ENCODE measurements at places on chromosomes 16 and 17.

- DNase-seq: no peak
Observed at GRCh38 chr17:79813297-79814126, 16.6 kb upstream of the CBX8 start.

GRCh38 chr16:86576591-86577313 is 1.6 kb upstream of the FOXL1 start:
- DNase-seq: no peak

DNA sequence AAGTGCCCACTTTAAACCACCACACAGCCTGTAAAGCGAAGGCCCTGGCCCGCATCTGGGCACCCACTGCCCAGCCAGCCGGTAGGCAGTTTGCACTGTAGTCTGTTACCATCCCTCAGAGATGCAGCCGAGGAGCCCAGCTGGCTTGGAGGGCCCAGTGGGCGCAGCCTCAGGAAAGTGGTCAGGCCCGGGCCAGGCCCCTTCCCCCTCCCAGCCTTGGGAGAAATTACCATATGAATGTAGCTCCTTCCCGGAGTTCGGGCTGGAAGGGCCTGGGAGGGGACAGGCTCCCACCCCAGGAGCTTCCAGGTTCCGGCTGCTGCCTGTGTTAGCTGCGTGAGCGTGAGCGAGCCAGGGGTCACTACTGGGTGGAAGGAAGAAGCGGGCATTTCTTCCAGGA is 325.4 kb downstream of the SEC14L1 start:
- DNase-seq: no peak

DNA sequence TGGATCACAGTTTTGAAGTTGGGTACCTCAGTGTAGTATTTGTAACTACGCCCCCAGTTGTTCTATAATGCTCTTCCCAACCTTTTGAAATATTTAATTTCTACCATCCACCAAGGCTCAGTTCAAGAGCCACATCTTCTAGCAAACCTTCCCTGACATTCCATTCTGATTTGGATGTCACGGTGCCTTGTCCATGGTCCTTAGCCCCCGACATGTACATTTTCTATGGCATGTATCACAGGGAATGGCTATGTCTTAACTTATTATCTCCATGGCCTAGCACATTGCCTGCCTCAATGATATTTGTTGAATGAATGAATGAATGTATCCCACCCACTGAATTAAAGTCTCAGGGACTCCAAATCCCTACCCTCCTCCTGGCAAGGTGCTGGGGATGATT is 6.4 kb upstream of the KRT28 start:
- DNase-seq: no peak

DNA sequence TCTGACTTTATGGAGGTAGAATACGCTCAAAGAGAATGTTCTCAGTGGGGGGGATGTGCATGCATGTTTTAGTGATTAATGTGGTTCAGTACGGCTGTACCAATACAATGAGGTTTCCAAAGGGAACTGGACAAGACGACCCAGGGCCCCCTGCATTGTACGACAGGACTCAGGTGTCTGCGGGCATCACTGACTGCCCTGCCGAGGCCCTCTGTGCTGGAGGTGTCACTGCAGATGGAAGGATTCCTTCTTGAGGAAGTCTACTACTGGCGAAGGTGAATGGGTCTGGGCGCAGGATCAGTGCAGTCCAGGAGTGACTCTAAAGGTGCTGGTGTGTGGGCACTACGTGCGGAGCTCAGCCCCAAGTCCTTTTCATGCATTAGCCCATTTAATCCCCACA is 3.5 kb upstream of the LGALS9 start:
- no peak for DNase-seq

DNA sequence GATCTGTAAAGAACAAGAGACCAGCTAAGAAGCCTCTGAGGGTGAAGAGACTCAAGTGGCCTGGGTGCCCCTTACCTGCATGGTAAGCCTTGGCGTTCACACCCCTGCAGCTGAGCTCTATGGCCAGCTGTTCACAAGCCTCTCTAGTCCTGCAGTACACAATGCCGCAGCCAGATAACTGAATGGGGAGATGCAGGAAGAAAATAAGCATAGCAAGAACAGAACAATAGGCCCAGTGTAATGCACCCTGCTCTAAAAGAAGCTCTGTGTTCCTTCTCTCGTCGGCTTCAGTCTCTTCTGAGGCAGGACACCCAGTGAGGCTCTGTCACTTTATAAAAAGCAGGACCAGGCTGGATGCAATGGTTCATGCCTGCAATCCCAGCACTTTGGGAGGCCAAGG is 5.4 kb downstream of the RECQL5 start:
- no peak for DNase-seq

DNA sequence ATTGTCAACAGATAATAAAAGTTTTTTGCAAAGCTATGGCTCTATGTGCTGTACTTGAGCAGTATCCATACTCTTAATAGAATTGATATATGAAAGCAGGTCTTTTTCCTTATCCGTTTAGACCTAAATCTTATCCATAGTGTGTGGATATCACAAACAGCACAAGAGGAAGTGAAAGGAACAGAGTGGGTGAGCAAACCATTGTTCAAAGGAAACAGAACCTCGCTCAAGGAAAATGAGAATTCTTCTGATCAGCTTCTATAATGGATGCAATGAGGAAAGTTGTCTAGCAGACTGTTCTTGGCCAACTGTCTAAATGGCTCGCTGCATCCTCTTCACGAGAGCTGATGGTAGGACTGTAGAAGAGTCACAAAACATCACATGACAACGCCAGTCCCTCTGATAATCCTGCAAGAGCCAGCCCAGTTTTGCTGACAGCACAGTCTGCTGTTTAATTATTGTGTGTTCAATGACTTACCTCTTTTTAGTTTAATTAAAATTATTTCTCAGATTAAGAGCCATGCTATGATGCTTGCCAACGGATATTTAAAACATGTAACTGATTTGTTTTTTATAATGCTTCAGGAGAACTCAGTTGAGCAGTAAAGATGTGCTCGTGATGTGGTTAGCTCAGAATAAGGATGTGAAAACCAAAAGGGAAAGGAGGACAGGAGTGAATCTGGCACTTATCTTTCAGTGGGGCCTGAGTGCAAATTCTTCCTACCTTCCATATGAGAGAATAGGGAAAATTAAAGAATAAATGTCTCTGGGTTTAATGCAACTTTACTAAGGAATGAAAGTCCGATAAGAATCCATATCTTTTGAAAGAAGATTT is 38.5 kb downstream of the WWOX start:
- DNase-seq: no peak

DNA sequence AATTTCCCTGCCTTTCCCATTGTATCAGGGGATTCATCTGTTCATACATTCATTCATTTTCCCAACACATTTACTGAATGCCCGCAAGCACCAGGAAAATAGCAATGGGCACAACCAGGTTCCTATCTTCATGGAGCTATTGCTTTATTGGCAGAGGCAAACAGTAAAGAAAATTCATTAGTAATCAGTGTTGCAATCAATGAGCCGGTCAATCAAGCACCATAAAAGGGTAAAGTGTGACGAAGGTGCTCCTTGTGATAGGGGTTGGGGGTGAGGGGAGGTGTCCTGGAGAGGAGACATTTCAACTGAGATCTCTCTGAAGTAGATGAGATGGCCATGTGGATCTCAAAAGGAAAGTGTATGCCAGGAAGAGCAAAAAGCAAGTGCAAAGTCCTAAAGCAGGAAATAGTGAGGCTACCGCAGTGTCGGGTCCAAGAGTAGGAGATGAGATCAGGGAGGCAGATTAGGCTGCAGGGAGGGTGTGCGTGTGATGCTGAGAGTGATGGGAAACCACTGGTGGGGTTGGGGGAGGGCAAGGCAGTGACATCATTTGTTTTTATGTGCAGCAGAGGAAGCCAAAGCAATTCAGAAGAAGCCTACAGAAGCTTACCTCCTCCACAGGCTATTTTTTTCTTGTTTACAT is 28.4 kb downstream of the CDH13 start:
- no peak for DNase-seq

GRCh38 chr17:79164913-79165695 is 90.5 kb downstream of the ENGASE start:
- no peak for DNase-seq

GRCh38 chr16:11687601-11688519 is 19.6 kb downstream of the SNN start:
- DNase-seq: no peak

GRCh38 chr16:27976990-27977389 is 86.5 kb downstream of the GSG1L start:
- no peak for DNase-seq

DNA sequence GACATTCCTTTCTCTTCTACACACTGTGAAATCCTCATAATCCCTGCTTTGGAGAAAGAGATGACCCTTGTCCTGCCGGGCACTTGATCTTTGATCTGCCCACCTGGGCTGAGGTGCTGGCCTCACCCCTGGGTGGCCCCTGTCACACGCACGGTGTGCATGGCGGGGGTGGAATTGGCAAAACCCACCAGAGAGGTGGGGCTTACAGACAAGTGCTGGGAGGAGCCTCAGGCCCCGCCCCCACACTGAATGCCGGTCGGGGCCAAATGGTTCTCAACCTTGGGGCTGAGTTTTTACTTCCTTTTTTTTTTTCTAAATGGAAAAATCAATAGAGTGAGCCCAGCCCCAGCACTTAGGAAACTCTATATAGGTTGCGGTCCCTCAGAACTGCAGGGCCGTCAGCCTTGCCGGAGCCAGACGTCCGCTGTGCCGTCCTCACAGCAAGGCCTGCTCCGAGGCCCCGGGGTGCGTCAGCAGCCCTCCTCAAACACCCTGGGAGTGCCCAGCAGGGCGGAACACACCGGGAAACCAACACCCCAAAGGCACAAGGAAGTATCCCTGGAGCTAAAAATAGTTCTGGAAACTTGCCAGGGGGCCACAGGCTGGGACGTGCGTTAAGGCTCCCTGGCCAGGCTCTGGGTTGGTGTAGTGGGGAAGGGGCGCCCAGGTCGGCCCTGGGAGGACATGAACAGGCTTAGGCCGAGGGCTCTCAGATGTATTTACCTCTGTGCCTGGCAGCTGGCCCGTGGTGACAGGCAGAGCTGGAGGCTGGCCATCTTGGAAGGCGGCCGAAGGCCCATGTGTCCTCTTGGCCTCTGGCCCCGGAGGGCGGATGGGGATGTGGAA is 11.0 kb downstream of the GPRC5C start:
- no peak for DNase-seq

DNA sequence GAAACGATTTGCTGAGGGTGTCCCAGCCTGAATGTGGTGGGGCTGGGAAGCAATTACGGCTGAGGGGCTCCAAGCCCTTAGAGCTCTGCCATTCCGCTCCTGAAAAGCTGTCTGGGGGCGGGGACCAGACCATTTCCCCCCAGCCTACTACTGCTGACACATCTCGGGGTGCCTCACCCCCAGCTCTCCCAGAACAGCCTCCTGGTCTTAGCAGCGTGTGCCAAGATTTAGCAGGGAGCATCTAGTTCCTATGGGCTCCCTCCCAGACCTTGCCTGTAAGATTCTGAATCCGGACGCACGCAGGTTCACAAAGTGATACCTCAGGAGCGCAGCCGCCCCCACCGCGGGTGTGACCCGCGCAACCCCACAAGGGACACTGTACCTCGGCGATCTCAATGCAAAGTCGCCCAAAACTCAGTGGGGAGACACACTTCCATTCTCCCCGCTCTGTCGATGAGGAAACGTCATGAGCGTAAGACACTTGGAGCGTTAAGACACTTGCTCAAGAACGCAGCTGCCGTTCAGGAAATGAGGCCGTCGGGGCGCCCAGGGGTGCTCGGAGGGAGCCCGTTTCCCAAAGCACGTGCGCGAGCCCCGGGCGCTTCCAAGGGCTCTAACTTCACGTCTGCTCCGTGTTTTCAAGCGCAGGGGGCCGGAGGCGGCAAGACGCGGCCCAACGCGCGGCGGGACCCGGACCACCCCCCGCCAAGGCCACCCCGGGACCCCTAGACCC is 629 bp downstream of the GEMIN4 start:
- no peak for DNase-seq

DNA sequence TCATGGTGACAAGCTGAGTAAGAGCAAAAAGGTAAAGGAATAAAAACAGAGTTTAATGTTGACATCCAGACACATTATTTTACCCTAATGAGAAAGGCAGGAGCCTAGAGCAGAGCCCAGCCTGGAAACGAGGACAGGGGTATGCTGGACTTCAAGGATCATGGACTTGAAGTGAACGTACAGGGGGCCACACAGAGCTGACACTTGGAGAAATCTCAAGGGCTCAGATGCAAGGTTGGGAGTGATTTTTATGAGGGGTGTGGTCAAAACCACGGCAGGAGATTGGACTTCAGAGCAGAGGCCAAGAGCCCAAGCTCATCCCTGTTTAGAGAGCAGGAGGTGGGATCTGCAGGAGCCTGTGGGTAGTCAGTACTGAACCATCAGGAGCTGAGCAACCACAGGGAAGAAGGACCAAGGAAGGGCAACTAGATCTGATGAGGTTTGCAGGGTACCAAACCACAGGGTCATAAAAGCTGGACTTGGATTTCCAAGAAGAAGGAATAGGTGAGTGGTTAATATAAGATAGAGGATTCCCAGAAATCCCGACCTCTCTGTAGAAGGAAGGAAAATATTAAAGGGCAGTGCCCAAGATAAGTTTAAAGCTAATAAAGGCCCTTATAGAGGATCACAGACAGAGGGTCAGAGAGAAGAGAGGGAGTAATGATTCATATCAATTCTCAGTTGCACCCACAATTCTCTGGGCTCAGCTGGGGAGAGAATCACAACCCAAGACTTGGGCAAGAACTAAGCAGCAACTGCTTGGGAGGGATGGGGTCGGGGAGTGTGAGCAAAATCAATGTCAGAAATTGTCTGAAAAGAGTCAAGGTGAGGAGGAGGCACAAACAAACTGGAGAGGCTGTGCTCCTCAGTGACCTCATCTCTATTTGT is 331.7 kb downstream of the SOX9 start:
- DNase-seq: no peak

DNA sequence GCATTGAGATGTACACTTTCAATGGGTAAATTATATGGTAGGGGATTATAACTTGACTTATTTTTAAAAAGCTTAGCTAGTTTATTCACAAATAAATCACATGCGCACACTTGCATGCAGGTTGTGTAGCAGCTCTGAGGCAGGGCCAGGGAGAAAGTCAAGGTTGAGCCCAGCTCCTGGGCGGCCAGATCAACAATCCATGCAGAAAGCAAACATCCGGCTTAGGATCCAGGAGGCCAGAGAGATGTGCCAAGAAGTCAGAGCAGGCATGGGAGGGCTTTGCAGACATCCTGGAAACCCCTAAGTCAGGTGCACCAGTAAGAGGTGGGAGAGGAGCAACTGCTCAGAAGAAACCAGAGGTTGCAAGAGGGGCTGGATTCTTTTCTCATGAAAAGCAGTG is 186.5 kb downstream of the AXIN2 start:
- no peak for DNase-seq

DNA sequence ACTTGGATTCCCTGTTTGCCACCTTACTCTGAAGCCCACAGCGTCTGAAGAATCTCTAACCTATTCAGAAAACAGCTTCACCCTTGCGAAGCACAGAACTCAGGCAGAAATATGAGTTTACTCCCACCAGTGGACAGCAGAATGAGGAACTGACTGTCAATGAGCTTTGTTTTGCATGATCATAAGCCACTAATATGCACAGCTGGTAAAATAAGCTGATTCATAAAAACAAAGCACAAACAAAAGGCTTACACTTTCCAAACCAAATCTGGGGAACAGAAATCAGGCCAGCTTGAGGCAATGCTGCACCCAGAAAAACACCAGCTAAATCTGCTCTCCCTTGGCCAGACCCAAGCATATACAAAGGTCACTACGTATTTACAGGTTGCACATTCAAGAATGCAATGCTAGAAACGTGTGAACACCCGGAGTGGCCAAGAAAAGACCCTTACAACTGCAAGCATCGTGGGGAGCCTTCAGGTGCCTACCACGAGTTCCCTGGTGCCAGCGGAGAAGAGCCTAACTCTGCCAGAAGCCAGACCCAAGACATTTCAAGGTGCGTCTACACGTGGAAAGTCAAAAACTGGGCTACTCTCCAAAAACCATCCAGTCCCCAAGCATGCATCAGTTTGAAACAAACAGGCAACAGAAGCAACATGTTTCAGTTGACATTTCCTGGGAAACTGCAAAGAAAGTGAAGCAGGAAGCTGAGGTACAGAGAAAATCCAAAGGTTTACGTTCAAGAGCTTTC is 207.1 kb downstream of the ZFHX3 start:
- DNase-seq: no peak

Data from GM18507 (cell line).